Upper lobe of left lung (tissue), 6 donors: ENCODE measurements at places on chromosomes 1 and 21.

DNA sequence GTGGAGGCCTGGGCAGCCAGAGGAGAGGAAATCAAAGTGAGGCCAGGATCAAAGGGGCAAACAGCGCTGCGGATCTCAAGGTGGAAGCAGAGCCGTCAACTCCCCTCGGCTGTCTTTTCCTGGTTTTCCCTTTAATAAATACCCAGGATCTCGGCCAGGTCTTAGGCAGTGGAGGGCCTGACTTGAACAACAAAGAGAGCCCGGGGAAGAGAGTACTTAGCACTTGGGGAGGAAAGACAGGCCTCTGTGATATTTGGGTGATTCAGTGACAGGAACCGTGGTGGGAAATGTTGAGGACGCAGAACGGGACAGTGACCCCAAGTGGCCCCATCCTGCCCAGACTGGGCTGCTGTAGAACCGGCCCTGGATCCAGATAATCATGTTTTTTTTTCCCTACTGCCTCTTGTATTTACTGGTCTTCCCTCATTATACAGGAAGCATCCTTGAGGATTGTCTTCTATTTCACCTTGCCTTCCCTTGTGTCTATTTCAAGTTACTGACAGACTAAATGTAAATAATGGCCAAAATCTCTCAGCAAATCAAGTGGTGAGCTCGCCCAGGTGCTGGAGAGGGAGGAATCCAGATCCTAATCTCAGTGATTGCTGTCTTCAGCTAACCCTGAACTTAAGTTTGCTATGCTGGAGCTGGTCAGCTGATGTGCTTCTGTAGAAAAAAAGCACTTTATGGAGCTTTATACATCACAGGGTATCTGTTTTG, 2.8 kb upstream of the MIXL1 start:
- DNase-seq = no peak

- no peak for DNase-seq
Observed at GRCh38 chr1:44786841-44787426, 1.0 kb downstream of the BEST4 start.

GRCh38 chr1:206951318-206952100, 5.2 kb upstream of the PIGR start:
- DNase-seq = no peak

DNA sequence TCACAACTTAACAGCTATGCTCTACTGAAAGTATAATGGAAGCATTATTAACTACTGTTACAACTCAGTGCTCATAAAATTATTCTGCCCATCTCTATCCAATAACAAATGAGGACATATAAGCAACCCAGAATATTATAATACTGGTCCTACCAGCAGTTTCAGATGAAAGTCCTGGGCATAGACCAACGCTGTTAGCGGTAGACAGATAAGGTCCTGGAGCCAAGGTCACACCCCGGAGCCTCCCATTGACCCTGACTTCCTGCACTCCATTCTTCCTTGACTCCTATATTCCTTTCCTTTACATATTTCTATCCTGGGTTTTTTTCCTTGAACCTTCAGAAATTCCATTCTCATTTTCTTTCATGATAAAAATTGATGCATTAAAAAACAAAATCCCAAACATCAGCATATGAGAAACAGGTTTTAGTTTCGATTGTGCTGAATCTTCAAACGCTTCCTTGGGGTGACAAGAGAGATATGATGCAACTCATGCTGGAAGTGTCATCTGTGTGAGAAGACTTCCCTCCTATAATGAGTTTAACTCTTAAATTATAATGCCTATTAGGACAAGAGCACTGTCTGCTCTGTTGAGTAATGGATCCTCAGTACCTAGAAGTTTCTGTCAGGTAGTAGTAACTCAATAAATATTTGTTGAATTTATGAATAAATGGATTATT, 831.1 kb downstream of the LRRIQ3 start:
- no peak for DNase-seq

DNA sequence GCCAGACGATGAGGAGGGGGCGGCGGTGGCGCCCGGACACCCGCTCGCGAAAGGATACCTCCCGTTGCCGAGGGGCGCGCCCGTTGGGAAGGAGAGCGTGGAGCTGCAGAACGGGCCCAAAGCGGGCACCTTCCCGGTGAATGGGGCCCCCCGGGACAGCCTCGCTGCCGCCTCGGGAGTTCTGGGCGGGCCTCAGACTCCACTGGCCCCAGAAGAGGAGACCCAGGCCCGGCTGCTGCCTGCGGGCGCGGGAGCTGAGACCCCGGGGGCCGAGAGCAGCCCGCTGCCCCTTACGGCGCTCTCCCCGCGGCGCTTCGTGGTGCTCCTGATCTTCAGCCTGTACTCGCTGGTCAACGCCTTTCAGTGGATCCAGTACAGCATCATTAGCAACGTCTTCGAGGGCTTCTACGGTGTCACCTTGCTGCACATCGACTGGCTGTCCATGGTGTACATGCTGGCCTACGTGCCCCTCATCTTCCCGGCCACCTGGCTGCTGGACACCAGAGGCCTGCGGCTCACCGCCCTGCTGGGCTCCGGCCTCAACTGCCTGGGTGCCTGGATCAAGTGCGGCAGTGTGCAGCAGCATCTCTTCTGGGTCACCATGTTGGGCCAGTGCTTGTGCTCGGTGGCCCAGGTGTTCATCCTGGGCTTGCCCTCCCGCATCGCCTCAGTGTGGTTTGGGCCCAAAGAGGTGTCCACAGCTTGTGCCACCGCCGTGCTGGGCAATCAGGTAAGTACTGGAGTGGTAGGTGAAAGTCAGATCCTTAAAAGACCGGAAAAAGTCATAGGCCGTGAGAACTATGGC, 588 bp downstream of the FLVCR1 start:
- peak; percentile 37 for DNase-seq

DNA sequence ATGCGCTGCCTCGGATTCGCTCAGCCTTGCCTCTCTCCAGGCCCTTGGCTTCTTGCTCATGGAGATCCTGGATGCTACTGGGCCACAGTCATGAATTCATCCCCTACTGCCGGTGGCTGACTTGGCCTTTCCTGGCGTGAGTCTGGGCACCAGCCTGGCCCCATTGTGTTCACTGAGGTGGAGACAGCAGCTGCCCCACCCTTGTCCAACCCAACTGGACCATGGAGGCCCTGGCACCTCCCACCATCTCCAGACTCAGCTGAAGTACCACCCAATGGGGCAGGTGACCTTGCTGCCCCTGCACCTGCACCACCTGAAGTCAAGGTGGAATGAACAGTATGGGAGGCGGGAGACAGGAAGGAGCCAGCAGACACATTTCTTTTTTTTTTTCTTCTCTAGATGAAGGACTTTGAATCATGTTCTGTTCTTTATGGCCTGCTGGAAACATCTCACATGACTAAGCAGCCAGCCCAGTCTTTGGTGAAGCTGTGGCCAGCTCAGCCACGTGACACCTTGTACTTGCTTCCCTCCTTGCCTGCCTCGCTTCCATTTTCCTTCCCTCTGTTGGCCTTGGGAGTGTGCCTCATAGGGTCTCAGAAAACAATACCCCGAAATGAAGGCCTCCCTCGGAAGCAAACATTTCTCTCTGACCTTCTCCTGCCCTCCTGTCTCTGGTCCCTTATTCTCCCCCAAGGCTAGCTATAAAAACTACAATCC, 3.8 kb upstream of the SLC30A2 start:
- no peak for DNase-seq

DNA sequence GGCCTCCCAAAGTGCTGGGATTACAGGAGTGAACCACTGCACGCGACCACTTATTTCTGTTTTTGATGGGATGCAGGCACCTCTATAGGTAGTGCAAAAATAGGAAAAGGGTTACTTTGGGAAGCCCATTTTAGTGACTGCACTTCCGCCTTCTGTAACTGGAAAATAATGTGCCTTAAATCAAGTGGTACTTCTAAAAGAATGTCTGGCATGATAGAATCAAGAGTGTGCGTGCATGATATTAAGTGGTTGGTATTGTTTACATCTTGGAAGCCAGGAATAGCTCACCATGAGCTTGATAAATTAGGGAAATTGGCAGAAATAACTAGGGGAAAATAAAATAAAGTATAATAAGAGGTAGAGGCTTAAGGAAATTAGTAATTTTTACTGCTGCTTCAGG, 1067.0 kb downstream of the ADGRL2 start:
- DNase-seq = no peak

DNA sequence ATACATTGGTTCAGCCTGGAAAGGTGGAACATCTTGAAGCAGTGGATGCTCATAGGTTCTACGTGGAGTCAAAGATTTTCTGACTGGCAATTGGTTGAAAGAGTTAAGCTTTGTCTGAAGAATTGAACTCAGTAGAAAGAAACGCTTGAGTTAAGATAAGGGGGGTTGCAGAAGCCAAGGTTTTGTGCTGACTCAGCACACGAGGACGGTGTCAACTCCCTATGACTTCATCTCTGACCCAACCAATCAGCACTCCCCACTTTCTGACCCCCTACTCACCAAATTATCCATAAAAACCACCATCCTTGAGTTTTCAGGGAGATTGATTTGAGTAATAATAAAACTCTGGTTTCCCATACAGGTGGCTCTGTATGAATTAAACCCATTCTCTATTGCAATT, 2.5 kb upstream of the PINK1 start:
- DNase-seq = no peak

DNA sequence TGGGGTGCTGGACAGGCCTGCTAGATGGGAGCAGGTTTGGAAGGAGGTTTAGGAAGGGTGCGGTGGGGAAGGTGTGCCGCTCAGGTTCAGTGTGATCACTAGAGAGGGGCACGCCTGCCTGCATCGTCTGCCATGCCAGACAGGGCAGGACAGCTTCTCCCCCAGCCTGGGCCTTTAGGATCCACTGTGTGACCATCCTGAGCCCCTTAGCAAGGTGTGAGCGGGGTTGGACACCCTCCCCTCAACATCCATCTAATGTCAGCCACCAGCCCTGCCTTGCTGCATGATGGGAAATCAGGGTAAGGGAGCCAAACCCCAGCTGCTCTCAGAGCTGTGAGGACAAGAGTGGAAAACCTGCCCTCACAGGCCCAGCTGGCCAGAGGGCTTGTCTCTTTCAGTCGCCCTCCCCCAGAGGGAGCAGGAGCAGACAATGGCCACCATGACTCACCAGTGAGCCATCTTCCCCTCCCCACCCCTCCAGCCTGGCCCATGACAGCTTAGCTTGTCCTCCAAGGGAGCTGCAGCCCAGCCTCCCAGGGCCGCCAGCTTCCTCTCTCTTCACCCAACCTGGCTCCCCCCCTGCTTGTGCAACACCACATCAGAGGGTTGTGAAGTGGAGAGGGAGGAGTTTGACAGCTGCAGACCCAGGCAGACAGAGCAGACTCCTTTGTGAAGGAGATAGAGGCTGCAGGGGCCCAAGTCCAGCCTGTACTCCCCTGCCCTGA, 37.0 kb downstream of the NUAK2 start:
- peak; percentile 97 for DNase-seq

DNA sequence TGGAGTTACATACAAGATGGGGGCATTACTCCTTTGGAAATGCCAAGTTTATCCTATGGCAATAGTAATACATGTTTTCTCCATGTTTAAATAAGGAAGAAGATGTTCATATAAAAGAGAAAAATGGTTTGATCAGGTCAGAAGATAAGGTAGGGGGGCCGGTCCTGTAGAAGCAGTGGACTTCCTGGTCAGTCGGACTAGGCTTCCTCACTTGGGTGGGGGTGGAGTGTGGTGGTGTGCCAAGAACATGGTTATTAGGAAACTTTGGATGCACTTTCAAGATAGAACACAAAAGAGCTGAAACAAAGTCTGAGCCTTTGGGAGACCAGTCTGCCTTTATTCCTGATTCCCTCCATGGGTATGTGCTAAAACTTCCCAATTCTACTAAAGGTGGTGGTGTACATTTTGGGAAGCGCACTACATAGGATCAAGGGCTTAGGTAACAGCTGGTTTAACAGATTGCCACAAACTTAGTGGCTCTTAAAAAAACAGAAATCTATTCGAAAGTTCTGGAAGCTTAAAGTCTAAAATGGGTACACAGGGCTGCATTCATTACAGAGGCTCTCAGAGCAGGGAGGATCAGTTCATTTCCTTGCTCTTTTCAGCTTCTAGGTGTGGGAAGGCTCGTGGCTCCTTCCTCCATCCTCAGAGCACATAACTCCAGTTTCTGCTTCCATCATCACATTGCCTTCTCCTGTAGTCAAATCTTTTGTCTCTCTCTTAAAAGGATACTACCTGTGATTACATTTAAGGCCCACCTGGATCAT, 64.6 kb downstream of the KDM1A start:
- DNase-seq = no peak

DNA sequence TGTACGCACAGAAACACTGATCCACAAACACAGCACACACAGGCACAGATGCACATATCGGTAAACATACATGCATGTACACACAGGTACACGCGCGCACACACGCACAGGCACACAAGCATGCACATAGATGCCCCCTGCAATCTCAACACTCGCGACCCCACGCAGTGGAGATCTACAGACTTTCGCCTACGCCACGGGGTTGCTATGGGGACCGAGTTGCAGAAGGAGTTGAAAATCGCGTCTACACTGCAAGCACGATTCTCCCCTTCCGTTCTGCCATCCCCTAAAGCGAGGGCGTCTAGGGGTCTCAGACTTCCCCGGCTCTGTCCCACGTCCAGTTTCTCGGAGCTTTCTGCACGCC, 826 bp downstream of the TRIM17 start:
- no peak for DNase-seq
